ENCODE measurements at places on chromosomes 1 and 21. TPM values are rescaled to one million over a fixed set of nuclear protein-coding genes. Genes with fewer than 3 reads are reported as not detected.
A peak's percentile ranks its signal among the peaks of the same experiment; 100 is the strongest.

DNA sequence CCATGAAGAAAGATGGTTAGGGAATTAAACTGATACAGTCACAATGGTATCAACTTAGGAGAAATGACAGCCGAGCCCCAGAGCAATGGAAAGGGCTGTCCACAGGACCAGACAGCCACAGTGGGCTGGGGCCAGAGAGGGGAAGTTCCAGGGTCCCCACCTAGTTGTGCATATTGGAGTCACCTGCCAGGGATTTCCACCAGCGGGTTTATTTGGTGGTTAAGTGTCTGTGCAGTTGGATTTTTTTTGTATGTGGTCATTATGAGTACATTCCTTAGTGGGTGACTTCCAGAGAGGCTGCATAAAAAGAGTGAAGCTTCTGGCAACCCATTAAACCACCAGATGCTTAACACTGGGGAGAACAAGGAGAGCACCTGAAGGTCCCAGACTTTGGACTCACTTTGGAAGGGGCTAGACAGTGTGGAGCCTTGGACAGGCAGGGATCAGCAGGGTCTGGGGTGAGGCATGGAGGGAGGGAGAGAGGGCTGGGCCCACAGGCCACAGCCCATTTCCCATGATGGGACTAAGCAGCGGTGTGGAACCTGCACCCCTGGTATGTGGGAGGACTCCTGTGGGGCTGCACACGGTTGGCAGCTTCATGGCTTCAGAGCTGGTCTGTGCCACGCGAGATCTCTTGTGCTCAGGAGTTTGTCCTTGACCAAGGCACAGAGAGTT lies 7.8 kb upstream of the PTTG1IP start:
- no peak for DNase-seq

- DNase-seq = no peak
Measured at GRCh38 chr1:181174861-181175260, 86.4 kb downstream of the IER5 start.

GRCh38 chr1:212637902-212638301 lies 29.3 kb downstream of the ATF3 start:
- no peak for DNase-seq

GRCh38 chr21:14883351-14883750 lies 181.4 kb downstream of the NRIP1 start:
- no peak for DNase-seq

- no peak for DNase-seq
Measured at GRCh38 chr1:184947497-184948256, 26.6 kb downstream of the NIBAN1 start.

DNA sequence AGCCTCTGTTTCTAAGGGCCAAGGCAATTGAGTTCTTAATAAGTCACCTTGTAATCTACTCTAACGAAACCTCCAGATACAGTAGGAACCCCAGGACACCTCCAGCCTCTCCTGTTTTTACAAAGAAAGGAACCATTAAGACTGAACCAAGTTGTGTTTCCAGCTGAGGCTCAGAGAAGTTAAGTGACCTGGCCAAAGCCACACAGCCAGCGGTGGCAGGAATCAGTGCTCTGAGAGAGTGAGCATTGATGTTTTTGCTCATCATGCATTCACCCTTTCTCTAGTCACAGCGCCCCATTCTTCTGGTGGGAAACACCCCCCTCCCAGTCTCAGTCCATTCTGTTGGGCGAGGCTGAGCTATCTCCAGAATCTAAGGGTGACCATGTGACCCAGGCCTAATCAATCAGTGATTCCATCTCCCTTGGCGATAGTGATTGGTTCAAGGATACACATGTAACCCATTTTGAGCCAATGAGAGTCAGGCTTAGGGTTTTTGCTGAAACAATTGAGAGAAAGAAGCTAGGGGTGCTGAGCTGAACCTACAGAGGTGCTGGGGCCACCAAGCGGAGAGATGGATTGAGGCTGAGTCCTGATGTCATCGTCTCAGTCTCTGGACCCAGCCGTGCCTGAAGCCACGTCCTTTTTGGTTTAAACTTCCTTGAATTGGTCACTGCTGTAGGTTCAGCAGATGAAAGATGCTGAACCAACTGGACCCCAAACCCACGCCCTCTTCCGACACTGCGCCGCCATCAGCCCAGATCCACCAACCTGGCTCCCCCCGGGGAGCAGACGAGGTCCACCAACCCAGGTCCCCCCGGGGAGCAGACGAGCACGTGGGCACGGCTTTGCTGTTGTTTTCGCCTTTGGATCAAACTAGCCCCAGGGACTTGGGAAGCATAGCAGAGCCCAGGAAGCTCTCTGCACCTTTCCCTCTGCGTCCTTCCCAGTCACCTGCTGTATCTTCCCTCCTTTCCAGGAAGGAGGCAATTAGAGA lies 28.0 kb upstream of the RERE start:
- no peak for DNase-seq

DNA sequence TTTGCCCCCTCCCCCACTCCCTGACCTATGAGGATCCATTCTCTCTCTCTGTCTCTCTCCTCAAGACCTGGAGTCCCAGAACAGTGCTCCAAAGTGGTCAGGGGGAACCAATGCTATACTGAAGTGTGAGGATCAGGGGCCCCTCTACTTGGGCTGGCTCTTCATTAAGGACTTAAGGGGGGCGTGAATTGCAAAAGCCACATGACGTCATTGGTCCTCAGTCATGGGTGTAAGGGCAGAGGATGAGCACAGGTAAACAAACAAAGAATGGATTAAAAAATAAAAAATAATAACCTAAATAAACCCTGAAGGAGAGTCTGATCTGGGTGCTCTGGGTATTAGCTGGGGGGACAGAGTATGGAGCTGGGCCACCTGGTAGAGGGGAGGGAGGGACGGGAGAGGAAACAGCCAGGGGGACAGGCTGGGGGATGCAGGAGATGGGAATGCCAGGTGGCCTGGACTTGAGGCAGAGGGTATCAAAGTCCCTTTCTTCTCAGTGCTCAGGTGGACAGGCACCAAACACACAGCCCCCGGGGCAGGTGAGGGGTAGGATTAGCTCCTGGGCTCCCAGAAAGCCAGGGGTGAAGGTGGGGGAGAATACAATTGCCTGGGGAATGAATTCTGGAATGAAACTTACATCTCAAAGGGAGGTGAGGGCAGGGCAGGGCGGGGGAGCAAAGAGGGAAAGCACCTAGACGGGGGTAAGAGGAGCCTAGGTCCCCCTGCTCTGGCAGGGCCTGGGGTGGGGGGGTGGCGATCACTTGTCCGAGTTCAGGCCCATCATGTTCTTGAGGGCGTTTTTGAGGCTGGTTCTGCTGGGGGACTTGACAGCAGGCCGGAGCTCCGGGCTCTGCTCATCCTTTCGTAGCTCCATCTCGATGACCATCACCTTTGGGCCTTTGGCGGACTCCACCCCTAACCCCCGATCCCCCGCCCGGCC lies 4.6 kb downstream of the MPZ start:
- no peak for DNase-seq

- DNase-seq = no peak
Measured at GRCh38 chr21:43317959-43318358, 109.0 kb downstream of the SIK1 start.

DNA sequence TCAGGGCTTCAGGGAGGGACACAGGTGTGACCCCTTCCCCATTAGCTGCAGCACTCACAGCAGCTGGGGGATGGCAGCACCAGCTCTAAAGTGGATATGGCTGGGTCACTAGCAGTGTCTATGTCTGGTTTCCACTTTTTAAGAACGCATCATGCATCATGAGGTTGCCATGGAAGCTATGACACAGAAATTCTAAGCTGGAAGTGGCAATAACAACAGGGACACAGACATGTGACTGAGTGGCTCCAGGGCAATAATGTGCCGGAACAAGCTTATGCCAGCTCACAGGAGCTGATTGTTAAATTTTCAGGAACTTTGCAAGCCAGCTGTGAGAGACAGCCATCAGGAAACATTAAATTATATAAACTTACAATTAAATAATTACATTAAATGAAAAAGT lies 51.2 kb upstream of the NFASC start:
- DNase-seq = no peak

DNA sequence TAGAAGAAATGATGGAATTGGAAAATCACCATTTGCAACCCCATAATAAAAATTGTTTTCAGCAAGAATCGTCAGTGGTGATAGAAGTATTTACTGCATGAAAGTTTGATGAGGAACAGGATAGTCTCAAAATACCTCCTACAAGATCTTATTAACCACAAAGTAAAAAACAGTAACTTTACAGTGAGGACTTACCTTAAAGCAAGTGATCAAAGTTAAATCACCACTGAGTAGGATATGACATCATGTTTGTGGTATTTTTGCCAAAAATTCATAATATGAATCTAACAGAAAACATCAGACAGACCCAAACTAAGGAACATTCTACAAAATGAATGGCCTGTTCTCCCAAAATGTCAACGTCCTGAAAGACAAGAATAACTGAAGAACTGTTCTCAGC lies 19.9 kb downstream of the ALDH9A1 start:
- DNase-seq = no peak

- no peak for DNase-seq
Measured at GRCh38 chr1:155940482-155940992, 901 bp upstream of the RXFP4 start.

DNA sequence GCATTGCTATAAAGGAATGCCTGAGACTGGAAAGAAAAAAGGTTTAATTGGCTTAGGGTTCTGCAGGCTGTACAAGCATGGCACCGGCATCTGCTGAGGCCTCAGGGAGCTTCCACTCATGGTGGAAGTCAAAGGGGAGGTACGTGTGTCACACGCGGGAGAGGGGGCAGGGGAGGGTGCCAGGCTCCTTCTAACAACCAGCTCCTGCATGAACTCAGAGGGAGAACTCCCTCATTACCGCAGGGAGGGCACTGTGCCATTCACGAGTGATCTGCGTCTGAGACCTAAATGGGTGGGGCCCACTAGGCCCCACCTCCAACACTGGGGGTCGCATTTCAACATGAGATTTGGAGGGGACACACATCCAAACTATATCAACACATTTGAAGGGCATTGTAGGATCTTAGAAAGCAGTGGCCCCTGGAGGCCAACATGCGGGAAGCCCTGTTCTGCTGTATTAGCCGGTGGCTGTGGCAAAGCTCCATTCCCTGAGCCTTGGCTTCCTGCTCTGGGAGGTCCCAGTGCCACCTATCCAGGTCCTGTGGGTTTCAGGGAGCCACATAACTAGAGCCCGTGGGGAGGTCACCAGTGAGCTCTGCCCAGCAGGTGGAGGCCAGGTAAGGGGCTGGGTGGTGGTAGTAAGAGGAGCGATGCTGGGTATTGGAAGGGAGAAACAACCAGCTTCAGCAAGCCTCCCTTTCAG lies 10.0 kb downstream of the WNT3A start:
- no peak for DNase-seq

DNA sequence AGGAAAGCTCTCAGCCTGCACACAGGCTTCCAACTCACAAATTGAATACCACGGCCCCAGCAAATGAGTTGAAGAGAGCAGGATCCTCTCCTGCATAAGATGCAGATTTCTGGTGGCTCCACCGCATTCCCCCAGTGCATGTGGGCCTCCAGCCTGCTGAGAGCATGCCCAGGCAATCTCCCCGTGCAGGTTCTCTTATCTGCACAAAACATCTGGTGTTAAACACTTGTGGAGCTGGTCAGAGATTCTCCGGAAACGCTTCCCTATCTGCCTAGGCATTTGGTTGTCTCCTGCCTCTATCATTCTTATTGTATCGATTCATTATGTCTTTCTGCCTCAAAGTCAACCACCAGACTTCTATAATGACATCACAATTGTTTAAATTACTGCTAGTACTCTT lies 1349.0 kb upstream of the B3GALT2 start:
- DNase-seq = peak; percentile 19

DNA sequence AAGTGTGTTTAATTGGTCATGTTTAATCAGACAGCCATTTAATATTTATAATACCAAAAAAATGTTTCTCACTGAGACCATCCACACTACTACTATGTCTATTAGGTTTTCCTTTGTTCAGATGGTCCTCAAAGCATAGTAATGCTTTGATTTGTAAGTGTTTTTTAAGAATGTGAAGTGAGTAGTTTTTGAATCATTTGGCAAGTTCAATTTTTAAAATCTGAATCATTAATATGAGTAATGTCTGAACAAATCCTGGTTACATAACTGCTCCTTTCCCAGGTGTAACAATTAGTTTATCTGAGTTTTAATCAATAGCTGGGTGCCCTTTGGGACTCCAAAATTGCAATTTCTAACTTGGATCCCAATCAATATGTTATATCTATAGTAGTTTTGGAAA lies 23.5 kb upstream of the RPL5 start:
- no peak for DNase-seq

- no peak for DNase-seq
Measured at GRCh38 chr1:151035167-151035566, 1.2 kb upstream of the BNIPL start.

DNA sequence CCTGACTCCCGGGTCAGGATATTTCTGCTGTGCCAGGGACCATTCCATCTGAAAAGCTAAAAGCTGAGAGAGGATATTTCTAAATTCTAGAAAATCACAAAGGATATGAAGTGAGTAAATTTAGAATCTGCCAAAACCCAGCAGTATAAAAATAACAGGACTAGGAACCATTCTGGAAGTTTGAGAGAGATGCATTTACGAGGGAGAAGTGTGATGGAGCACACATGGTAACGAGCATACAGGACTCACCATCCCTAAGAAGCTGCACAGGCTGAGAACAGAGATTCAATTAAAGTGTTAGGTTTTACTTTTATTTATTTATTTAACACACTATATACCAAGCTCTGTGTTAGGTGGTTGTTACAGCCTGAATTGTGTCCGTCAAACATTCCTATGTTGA lies 116.3 kb downstream of the GLUL start:
- DNase-seq = no peak

DNA sequence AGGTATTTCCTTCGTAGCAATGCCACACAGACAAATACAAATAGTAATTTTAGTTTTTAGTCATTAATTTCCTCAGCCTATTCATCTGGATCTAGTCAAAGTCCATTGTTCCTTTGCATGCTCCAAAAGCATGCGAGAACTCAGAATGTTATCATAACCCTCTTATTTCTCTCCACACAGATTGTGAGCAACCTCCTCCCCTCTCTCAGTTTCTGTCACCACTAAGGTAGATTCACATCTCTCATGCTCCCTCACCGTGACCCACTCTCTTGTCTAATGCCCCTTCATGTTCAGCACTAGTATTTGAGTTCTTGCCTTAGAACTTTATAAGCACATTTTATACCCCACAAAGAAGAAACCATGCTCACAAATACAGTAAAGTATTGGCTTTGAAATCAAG lies 582.4 kb downstream of the PLA2G4A start:
- no peak for DNase-seq

GRCh38 chr21:41805038-41805437 lies 38.2 kb upstream of the RIPK4 start:
- no peak for DNase-seq

- no peak for DNase-seq
Measured at GRCh38 chr1:43834280-43835081, 99.1 kb upstream of the ARTN start.

OR10T2 gene
- not detected for total RNA-seq

NBPF9 gene
- 45.6 TPM for total RNA-seq

MYOC gene
- total RNA-seq = 0.29 TPM

ANKRD65 gene
- total RNA-seq = 10.9 TPM

TEX38 gene
- 0.57 TPM for total RNA-seq

EVI5 gene
- 40.0 TPM for total RNA-seq

NPHS2 gene
- not detected for total RNA-seq
